PC-3 (cell line): ENCODE measurements at places on chromosomes 7 and 10. TPM values are rescaled to one million over a fixed set of nuclear protein-coding genes. Genes with fewer than 3 reads are reported as not detected.

GRCh38 chr10:52466464-52466863 lies 152.4 kb downstream of the DKK1 start:
- peak; percentile 91 for DNase-seq

DNA sequence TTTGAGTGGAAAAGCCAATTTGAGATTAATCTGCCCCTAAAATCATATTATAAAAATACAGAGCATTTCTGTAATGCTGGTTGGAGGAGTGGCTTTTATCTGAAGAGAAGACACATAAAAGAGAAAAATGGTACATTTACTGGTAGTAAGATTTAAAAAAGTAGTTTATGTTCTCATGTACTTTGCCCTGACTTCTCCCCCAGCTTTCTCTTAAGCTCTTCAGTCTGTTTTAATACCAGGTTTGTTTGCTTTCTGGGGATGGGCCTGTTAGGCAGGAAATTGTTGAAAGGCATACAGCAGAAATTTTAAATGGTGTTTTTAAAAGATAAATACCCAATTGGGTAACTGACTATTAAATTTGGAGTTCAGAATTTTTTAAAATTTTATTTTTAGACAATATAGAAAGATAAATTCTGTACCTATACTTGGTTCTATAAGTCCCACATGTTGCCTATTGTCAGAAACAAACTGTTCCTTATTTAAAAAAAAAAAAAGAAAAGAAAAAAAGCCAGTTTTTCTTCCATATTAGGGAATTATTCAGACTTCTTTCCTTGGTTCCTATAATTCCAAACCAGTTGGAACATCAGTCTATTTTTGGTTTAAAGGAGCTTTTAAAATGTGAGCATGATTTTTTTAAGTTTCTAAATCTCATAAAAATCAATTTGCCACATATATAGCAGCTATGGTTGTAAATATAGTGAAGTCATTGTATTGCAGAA lies 136.6 kb downstream of the ARID5B start:
- peak; percentile 98 for DNase-seq

- peak; percentile 68 for DNase-seq
These were observed 350.9 kb downstream of the ANKRD30A start for GRCh38 chr10:37476285-37476684.

DNA sequence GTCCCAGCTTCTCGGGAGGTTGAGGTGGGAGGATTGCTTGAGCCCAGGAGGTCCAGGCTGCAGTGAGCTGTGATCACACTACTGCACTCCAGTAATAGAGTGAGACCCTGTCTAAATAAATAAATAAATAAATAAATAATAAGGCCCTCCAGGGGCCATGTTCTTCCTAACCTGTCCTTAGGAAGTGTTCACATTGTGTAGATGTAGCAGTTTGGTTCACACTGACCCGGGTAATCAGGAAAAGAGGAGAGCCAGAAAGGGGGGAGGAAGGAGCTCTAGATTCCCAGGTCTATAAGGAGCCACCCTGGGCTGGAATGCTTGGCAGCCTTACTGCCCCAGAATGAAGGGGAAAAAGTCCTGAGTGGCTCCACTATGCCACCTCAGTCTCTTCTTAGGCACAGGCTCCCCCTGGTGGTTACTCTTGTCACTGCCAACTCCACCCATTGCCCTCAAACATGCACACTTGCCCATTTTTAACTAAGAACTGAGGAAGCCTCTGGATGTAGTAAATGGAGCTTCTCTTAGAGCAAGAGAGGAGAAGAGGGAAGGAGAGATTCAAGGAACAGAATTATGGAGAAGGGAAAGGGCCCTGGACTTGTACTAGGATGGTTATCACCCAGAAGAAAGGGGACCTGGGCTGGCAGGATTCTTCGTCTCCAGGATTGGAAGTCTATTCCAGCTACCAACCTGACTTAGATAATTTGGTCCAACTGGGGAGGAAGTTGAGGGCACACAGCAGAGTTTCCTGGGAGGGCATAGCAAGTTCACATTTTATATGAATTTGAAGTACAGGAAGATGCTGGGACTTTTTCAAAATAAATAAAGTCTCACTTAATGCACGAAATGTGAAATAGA lies 7.8 kb downstream of the HPS6 start:
- peak; percentile 80 for DNase-seq

GRCh38 chr10:13872411-13872810 lies 285.6 kb downstream of the PRPF18 start:
- no peak for DNase-seq

DNA sequence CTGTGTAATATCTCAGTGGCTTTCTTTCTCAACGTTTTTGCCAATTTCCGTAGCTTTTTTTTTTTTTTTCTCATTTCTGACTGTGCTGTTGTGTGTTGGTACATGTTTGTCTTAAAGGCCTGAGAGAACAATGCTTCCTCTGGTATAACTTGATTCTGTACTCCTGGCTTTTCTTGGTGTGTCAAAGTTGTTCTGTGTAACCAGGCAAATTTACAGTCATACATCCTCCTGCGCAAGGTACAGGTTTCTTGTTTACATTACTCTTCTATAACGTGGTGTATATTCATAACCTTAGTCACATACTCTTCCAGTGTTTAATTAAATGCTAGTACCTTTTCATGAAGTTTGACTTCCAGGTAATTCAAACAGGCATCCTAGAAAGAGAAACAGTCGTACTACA lies 8.3 kb upstream of the ARHGAP12 start:
- peak; percentile 74 for DNase-seq

ANKMY2 gene
- total RNA-seq = 7.7 and 8.5 TPM in 2 replicates

GRCh38 chr10:649798-650440 lies 39.5 kb downstream of the DIP2C start:
- no peak for DNase-seq

PARD3 gene
- total RNA-seq = 149 and 154 TPM in 2 replicates

RBM20 gene
- 0.40 and 1.3 TPM in 2 replicates for total RNA-seq

DNA sequence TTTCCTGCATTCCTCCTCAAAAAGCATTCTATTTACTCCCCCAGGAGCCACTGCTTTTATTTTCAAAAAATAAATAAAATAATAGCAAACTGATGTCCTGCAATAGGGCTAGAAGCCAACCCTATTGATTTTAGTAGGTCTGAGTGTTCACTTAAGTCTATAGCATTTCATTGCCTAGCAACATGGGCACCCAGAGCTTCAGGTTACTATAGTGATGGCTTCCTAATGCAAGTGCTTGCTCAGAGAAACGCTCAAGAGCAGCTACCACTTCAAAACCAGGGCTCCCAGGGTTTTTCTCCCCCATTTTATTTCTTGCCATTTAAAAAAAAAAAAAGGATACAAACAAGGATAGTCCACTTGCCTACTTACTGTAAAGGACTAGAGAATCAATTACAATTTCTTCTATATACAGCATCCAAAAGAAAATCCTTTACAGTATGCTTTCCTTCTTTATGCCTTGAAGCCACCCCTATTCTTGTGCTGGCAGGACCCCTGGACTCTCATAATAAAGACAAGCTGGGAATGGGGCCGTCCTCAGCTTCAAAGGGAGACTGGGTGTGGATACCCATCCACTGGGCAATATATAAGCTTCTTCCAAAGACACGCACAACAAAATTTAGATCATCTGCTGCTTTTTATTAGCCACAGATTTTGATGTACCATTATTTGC lies 133.3 kb downstream of the VPS41 start:
- DNase-seq = no peak

GRCh38 chr7:11124856-11125559 lies 151.3 kb downstream of the PHF14 start:
- DNase-seq = no peak

- no peak for DNase-seq
These were observed 46.5 kb downstream of the DLD start for GRCh38 chr7:107937531-107937930.

DNA sequence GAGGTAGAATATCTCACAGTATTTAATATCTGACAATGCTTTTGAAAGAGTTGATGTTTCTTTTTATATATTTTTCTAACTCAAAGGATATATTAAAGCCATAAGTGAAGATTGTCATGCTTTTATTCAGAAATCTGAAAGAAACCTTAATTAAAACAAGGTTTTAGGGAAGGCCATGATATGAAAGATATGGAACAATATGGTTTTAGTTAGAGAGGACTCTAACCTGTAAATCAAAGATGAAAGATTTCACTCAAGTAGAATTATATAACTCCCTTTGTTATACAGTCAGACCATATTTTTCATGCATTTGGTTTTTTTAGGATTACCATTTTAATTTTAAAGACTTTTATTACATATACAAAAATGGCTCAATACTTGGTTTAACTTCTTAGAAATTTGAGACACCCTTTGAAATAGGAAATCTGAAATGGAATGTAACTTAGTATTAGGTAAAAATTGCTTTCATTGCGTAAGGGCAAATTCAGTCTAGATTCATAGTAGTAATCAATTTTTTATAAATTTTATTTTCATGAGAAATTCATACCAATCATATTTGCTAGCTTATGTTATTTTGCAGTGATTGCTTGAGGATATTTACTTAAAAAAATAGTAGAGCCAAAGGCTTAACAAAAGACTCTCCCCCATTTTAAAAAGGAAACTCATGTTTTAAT lies 119.8 kb downstream of the TWIST1 start:
- no peak for DNase-seq
